ENCODE measurements at places on chromosomes 5 and 9. TPM values are rescaled to one million over a fixed set of nuclear protein-coding genes. Genes with fewer than 3 reads are reported as not detected.

DNA sequence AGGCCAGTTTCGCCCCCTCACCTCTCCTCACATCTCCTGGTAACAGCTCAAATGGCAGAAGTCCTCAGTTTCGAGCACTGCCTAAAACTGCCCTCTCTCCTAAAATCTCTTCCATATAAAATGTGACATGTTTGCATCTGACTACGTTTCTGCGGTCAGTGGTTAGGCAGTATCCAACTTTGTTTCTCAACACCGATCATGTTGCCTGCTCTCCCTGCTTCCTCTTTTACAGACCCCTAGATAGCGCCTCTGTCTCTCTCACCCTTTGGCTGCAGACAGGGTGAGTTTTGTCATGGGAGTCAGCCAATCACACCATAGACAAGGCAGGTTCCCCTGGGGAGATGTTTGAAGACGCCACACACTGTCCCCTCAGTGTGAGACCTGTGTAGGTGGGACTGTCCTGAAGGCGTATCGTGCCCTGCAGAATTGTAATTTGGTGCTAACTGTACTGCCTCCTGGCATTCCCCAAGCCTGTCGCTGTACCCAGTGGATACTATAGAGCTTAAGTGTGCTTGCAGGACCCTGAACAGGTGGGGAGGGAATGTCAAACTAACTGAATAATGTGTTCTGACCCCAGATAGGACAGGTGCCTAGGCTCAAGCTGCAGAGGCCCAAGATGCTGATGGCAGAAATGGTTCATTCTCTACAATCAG lies 1.1 kb downstream of the HEXB start:
- DNase-seq = no peak

SPATA31A3 gene
- not detected for total RNA-seq

PCDHA1 gene
- 3.2 TPM for total RNA-seq

SPEF2 gene
- total RNA-seq = 0.17 TPM

GRCh38 chr5:74618106-74618505 lies 22.4 kb downstream of the ENC1 start:
- DNase-seq = no peak

GRCh38 chr5:135147294-135148090 lies 113.5 kb upstream of the PITX1 start:
- DNase-seq = no peak

MEF2C gene
- 1.2 TPM for total RNA-seq

DNA sequence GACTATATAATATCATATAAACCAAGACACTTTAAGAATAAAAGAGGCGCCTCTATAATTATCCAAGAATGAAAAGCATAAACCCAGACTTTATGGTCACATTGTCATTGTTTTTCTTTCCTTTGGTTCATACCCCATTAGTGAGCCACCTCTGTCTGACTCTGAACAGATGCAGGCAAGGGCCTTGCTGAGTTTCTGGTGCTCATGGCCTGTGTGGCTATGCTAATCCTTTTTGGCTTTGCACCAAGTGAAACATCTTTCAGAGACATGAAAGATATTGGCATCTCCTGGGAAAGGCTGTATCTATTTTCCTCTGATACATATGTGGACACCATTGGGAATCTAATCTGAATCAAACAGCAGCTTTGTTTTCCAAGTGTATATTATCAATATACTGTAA lies 222.5 kb downstream of the CHSY3 start:
- DNase-seq = no peak

DNA sequence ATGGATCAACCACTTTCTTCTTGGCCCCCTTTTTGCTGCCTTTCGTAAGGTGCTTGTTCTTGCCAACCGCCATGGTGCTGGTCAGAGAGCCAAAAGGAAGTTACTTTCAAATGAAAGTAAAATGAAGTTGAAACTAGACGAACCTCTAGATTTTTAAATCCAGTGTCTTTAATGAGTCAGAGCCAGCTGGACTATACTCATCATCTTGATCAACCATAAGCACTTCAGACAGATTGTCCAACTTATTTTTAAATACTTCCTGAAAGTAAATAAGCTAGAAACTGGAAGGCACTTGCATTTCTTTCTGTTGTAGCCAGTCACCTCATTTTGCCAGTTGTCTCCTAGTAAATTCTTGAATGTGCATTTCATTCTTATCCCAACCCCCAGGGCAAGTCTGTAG lies 48.9 kb downstream of the JMY start:
- DNase-seq = no peak

DNA sequence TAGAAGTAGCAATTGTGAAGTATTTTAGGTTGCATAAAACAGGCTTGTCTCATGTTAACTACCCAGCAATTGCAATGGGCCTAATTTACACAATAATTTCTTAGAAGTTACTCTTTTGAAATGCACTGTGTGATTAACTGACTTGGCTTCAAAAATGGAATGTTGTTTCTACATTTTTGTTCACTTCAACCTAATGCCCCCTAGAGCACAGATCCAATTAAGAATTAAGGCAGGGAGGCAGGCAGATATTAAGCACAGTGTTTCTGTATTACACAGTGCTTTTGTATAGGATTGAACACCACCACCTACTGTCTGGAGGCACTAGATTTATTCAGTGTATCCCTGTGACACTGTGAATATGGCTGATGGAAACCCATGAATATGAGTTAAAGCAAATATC lies 302.1 kb downstream of the FBXL17 start:
- no peak for DNase-seq

Measured in GM23338 (cell line).